GDM1 (cell line): ENCODE measurements at places on chromosomes 16 and 17.

DNA sequence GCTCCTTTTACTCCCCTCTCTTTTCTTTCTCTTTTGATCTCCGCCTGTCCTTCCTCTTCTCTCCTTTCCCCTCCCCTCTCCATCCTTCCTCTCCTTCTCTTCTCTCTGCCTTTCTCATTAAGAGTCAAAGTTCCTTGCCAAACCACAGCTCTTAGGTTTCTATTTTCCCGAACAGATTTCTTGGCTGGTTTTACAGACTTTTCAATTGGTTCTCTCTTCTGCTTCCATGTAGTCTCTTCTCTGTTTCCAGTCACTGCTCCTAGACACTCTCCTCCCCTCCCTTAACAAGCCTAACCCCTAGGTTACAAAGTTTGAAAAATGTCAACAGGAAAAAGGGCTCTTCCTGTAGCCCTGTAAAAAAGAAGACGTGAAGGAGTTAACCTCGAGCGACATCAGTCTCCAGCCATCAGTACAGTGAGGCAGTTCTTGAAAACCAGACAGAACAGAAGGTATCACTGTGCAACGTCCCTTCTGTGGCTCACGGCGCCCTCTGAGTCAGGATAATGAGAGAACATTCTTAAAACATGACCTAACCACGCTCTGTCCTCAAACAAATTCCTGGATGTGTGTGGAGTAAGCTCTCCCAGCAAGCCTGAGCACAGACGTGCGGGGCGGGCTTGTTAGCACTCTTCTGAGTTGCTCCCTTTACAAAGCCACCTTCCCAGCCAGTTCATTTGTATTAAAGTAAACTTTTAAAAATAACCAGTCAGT, 11.6 kb upstream of the MARCHF10 start:
- no peak for DNase-seq

- no peak for DNase-seq
Measured at GRCh38 chr17:73974536-73974935, 228.9 kb upstream of the RPL38 start.

- no peak for DNase-seq
Measured at GRCh38 chr16:81035975-81036750, 521 bp downstream of the ATMIN start.

GRCh38 chr16:49365711-49366509, 7.7 kb upstream of the C16orf78 start:
- DNase-seq = no peak

DNA sequence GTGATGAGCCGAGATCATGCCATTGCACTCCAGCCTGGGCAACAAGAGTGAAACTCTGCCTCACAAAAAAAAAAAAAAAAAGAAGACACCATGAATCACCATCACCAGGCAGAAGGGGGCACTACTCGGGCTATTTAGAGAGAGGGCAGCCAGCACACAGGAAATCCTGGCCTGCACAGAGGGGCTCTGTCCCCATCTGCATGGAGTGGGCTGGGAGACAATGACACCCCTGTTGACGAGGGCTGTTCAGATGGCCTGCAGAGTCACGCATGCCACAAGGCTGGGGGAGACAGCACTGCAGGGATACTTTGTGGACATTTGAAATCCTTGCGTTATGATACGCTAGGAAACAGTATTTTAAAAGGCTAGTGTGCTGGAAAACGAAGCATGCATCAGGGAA, 48.3 kb downstream of the CUEDC1 start:
- no peak for DNase-seq

DNA sequence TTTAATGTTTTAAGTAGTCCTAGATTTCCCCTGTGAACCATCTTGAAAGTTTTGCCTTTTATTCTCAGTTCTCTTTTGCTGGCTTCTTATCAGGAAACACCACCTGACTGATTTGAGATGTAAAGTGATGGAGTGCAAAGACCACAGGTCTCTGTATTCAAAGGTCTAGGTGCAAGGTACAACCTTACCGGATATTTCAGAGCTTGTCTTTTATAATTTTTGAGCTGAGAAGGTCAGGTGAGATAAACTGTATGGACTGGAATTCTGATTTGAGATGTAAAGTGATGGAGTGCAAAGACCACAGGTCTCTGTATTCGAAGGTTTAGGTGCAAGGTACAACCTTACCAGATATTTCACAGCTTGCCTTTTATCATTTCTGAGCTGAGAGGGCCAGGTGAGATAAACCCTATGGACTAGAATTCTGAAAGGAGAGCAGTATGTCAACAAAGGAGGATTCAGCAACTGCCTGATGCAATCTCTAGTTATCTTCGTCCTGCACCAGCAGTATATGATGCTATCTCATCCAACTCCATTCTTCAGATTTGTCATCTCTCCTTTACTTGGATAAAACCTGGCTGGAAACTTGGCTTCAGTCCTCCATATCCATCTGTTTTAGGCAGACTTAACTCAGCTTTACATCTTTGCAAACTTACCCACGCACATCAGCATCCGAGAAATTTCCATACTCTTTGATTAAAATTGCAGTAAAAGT, 64.3 kb downstream of the CENPV start:
- no peak for DNase-seq

- DNase-seq = no peak
Measured at GRCh38 chr17:44932096-44932786, 15.3 kb downstream of the KIF18B start.

- no peak for DNase-seq
Measured at GRCh38 chr16:82241469-82242052, 71.5 kb upstream of the MPHOSPH6 start.

DNA sequence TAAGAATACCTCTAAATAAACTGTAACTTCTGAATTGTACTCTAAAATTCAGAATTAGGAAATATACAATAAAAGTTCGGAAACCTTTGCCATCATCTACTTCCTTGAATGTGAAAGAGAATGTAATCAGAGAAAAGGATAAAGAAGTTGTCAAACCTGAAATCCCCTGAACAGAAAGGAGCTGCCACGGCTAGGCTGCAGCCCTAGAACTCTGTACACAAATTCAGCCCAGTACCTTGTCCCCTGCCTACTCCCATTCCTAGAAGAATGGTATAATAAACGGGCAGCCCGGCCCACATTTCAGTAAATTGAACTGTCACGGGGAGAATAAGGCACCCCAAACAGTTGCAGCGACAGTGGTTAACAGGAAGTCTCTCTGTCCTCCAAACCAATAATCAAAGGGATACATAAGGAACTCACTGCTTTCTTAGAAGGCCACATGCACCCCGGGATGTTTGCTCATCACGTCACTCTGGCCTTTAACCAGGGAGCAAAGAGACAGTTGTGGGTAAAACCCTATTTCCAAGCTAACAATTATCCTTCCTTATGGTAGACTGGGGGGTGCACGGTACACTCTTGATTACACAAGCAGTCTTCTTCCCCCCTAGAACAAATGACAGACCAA, 24.3 kb upstream of the RFFL start:
- DNase-seq = peak; percentile 3

- DNase-seq = no peak
Measured at GRCh38 chr17:6157716-6158115, 87.5 kb downstream of the WSCD1 start.

DNA sequence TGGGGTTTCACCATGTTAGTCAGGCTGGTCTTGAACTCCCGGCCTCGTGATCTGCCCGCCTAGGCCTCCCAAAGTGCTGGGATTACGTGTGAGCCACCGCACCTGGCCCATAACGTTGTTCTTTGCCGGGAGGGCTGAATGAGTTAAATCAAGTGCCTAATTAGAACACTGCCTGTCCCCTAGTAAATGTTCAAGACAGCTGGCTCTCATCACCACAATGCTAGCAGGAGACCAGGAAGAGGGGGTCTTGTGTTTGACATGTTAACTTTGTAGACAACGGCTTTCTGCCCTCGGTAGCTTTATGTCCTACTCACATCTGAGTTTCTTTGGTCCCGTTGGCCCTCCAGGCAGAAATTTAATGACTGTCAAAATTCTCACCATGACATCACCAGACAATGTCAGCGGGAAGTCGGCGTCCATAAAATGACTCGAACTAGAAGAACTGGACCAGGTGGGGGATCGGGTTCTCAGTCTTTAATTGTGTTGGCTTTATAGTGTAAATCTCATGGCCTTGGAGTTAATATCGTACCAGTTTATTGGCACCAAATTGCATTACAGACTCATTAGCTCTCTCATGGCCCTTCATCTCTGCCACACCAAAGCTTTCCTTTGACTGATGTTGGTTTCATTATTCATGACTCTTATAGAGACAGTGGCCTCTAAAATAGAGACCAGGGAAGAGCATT, 11.4 kb upstream of the ITPRIPL2 start:
- no peak for DNase-seq

DNA sequence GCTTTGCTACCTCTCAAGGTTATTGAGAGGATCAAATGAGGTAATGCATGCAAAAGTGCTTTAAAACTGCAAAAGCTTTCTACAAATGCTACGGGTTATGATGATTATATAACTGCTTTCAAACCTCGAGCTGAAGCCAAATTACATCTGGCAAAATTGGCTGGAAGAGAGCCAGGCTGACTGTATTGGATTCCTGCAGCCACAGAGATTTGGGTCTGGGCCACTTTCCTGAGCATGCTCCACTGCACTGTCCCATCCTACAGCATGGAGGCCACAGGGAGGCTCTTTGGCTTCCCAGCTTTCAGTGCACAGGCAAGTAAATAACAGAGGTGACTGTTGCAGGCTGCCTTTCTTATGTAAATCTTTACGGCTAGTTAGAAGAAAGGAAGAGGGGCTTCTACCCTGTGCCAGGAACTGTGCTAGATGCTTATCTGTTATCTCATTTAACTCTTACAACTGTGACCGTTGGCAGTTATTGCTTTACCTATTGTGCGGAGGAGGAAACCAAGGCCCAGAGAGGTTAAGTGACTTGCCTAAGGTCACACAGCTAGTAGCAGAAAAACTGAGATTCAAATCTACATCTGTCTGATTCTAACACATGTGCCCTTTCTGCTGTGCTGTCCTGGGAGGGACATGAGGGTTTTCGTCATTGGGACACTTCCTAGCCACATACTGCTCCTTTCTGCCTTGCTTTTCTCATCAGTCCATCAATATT, 121.8 kb downstream of the SPACA3 start:
- no peak for DNase-seq

DNA sequence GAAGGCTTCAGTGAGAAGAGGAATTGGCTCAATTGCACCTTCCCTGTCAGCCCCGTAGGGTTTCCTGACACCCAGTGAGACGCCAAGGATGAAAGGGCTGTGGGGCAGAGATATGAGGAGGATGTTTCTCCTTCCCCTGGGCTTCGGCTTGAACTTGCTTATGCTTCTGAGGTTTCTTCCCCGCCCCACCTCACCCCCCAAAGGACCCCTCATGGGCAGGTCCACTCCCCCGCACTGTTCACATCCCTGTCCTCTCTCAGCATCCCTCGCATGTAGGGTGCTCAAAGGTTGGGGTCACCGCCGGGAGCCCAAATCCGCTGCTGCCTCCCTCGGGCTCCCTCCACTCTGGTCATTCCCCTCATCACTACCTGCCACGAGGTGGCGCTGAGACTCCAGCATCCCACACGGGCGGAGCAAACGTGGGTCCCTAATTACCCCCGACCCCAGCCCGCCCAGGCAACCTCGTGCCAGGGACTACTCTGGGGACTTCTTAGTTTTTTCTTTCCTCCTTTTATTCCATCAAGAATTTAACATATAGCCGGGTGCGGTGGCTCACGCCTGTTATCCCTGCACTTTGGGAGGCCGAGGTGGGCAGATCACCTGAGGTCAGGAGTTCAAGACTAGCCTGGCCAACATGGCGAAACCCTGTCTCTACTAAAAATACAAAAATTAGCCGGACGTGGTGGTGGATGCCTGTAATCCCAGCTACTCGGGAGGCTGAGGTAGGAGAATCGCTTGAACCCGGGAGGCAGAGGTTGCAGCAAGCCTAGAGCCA, 3.3 kb upstream of the TRARG1 start:
- no peak for DNase-seq

GRCh38 chr16:12327971-12328726, 351.6 kb downstream of the SNX29 start:
- DNase-seq = no peak

DNA sequence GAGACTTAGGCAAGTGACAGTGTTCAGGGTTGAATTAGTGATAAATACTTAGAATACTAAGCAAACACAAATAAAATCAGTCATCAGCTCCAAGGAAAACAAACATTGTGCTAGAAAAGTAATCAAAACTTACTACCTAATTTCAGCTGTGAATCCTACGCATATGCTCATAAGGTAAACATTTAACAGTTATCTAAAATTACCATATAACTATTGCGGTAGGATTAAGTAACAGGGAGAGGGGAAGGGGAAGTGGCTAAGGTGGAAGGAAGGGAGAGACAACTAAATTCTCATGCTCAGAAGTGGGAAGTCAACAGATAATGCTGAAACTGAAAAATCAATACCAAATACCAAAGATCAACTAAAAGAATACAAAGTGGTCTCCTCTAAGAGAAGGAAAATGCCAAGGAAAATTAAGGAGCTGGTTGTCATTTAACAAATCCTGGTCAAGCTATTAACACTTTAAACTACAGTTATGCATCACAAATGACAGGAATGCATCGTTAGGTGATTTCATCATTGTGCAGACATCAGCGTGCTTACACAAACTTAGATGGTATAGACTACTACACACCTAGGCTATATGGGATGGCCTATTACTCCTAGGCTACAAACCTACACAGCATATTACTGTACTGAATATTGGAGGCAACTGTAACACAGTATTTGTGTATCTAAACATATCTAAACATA, 20.0 kb downstream of the USP32 start:
- no peak for DNase-seq

- no peak for DNase-seq
Measured at GRCh38 chr17:8803531-8804420, 4.6 kb upstream of the MFSD6L start.

DNA sequence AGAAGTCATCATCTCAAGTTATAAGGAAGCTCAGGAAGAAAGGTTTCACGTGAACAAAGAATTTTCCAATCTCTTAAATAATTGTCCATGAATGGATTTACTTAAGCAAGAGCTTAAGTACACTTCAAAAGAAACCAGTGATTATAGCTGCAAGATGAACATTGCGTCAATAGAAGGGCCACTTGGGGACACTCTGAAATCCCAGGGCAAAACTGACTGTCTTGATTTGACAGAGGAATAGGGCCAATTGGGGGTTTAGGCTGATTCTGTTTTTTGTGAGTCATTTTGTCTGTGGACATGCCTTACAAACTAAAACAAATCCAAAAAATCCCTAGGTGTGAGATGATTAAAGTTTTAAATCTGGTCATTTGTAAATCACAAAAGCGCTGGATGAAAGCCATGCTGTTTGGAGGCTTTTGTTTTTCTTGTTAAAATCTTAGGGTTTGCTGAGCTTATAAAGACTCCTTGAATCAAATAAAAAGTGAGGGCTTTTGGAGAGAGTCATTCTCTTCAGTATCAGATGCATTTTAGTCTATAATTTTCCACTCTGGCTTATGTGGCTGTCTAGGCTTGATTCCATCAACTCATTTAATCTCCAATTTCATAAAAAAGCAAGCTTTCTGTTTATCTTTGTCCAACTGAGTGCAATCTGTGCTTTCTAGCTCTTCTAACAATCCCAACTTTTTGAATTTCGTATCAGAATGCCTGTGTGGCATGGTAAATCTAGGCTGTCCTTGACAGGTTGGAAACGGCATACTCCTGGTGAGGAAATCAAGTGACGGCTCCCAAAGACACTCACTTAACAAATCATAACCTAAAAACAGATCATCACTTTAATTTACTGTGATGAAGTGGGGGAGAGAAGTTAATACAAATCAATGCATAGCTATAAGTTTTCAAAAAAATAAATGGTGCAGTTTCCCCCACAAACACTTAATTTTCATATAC, 98.2 kb upstream of the SOX9 start:
- no peak for DNase-seq
